ENCODE measurements at places on chromosomes 5 and 9.

GRCh38 chr9:92633614-92634278 lies 36.2 kb downstream of the IPPK start:
- no peak for DNase-seq

GRCh38 chr5:158430166-158430797 lies 571.3 kb upstream of the CLINT1 start:
- DNase-seq, result no peak

DNA sequence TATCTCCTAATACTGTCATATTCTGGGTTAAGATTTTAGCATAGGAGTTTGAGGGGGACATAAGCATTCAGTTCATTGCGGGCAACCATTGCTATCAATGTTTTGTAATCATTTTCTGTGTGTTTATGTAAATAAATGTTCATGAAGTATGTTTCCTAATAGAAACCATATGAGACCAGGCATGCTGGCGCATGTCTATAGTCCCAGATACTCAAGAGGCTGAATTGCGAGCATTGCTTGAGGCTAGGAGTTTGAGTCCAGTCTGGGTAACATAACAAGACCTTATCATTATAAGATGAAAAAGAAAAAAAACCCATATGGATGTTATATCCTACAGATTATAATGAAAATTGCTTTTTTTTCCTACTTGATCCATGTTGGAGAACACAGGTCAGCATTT lies 91.2 kb downstream of the F2RL2 start:
- no peak for DNase-seq

DNA sequence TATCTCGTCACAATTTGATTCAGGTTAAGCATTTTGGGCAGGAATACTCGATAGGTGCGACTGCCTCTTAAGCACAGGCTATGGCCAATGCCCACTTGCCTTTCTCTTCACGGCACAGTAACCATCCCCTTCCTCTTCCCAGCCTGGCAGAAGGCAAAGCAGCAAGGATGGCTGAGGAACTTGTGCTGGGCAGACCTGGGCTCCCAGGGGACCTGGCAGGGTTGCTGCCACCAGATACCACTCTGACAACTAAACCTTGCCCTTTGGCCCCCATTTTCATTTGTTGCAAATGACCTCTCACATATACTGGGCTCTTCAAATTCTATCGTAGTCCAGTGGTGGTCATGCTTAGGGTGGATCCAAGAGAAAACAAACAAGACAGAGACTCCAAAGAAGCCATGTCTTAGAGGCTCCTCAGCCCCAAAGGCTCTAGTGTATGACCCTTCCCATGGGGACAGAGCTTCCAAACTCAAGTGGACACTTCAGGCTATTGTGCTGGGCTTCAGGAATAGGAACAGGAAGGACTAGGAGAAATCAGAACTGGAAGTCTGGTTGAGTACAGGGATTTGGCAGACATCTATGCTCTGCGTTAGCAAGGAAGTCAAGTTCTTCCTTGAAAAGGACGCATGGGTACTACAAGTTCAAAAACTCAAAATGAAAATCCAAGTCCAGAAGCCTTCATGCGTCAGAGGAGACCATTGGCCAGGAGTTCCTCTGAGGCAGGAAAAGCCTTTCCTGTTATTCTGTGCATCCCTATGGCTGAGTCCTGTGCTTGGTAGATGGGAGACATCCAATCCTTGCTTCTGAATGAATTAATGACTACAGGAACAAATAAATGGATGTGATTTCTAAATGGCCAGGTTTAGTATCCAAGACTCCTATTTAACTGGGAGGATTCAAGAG lies 64.6 kb upstream of the PLPP1 start:
- DNase-seq, result no peak

- DNase-seq, result peak; percentile 50
Observed at GRCh38 chr5:134145779-134146581, 30.8 kb downstream of the SKP1 start.

DNA sequence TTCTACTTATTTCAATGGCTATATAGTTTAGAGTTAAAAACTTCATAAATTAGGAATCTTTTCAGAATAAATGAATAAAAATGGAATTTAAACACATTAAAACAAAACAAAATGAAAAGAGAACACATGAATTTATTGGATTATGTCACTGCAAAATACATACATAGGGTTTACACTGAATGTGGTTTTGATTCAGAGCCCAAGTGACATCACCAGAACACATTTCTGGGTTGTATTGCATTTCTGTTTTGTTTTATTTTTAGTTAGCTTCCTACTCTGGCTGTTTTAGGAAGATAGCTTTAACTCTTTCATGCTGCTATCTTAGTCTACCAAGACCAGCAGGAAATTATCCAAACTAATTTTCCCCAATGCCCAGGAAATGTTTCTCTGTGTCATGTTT lies 1935.0 kb downstream of the EFNA5 start:
- DNase-seq, result no peak

DNA sequence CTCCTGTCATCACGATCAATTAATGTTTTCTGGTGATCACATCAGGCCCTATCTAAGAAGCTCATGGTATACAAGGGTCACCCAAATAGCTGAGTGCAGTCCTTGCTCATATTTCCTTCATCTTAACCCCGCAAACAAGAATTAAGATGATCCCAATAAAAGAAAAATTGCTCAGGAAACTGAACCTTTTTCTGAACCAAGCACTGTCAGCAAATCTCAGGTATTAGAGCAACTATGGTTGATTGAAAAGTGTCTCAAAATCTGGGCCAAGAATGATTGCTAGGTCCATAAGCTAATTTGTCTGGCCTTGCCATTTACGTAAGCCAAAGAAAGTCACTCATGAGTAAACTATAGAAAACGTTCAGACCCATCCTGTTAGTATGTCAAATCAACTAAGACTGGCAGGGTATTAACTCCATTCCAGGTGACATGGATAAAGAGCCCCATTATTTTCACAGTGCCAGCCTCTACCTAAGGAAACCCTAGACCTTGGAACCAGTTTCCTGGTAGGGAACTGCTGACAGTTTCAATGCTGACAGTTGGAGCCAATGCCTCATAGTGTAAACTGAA lies 209.3 kb downstream of the DEPDC1B start:
- no peak for DNase-seq
